ENCODE measurements at places on chromosomes 12 and 14.

GRCh38 chr14:46279776-46280175, 371.8 kb downstream of the RPL10L start:
- no peak for DNase-seq

DNA sequence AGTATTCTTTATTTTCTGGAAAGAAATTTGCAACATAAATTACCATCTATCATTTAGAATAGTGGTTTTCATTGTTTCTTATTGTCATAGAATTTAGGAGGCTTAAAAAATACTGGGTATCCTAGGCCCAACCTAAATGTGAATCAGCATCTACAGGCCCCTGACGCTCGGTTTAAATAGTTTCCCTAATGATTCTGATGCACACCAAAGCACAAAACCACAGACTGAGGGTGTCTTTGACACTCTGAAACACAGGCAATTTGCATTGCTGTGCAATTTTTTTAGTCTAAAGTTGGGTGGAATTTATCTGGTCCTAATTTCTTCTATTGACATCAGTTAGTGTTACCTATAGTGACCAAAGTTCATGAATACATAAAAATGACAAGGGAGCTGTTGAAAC, 87.6 kb upstream of the SSTR1 start:
- no peak for DNase-seq

GRCh38 chr14:64979336-64980074, 7.2 kb upstream of the FNTB start:
- DNase-seq, result no peak

DNA sequence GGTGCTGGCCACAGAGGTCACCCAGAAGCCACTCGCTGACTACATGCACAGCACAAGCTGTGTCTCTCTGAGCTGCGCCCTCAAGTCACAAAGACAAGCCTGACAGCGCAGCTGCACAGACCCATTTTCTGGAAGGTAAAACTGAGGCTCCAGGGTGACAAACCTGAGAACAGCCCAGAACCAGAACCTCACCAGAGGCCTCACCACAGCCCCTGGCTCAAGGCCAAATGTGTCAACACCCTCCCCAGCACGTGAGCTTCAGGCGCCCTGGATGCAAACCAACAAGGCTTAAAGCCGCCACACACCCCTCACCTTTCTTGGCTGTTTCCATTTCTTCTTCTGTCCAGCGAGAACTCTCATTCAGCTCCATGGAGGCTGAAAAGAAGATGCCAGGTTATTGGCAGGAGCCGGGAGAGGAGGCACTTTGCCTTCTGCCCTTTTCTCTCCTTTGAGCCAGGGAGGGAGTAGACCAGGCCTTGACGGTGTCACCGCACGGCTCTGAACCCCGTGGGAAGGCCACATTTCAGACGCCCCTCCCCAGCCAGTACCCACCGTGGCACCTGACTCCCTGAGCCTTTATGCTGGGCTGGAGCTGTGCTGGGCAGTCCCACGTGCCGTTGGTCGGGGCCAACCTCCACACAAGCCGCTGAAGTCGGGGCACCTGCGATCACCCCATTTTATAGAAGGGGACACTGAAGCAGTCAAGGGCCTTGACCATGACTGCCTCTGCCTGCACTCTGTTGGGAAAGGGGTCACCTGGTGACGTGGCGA, 103.1 kb downstream of the RFLNA start:
- no peak for DNase-seq

- DNase-seq, result no peak
Observed at GRCh38 chr12:120711411-120711810, 1.2 kb downstream of the UNC119B start.

GRCh38 chr12:55698241-55698955, 9.3 kb downstream of the ITGA7 start:
- DNase-seq, result no peak

GRCh38 chr12:68963856-68964745, 31.1 kb upstream of the CPM start:
- DNase-seq, result no peak

DNA sequence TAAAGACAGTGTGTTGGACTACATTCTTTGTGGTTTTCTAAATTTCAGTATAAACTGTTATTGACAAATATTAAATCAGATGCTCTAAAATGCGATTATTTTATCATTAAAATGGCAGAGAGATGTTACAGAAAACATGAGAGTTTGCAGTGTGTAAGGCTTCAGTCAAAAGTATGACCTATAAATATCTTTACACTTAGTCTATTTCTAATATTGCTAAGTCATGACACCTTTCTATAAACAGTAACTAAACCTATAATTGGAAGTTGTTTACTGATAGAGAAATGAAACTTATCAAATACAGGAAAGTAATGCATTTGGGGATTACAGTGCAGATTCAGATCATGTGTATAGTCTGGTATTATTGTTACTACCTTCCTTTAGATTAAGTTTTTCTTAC, 68.9 kb upstream of the YARS2 start:
- no peak for DNase-seq

DNA sequence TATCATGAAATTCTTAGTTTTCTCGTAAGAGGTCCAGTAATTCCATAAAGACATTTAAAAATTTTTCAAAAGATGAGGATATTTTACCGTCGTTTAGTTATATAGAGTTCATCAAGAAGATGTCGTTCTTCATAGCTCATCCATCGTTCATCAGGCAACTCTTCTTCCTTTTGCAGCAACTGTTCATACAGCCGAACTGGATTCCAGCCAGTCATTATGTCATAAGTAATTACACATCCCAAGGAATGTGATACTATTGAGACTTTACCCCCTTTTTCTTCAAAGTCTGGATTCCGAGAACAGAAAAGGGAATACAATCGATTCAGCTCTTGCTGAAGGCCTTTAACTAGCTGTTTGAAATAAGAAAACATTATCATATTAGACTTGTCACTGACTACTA, 90.3 kb downstream of the DDHD1 start:
- no peak for DNase-seq

DNA sequence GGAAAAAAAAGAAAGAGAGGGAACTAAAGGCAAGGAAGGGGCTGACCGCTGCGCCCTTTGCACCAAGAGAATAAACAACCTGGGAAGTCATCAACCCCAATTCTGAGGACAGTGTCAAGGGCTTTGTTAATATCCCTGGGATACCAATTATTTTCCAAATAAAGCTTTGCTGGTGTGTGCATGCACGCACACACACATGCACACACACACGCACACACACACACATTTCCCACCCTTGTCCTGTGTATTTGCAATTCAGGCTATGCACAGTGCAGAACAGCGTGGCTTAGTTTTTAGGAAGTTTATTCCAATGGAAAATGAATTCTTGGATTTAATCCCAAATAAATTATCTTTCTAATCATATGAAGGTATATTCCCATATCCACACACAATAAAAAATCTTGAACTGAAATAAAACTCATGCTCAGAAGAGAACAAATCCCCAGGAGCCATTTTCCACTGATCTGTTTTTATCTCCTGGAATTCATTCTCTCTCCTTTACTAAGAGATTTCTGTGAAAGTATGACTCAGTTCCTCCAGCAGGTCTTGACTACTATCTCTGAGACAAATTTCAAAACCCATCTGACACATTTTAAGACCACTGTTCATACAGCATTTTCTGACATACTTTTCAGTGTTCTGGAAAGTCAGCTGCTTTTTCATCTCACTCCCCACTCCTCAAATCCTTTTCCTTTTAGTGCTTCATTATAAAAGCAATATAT, 334.4 kb upstream of the ATP2B1 start:
- no peak for DNase-seq

- DNase-seq, result no peak
Observed at GRCh38 chr12:130478786-130479185, 141.1 kb downstream of the PIWIL1 start.

- no peak for DNase-seq
Observed at GRCh38 chr12:2194060-2194459, 141.3 kb downstream of the CACNA1C start.

DNA sequence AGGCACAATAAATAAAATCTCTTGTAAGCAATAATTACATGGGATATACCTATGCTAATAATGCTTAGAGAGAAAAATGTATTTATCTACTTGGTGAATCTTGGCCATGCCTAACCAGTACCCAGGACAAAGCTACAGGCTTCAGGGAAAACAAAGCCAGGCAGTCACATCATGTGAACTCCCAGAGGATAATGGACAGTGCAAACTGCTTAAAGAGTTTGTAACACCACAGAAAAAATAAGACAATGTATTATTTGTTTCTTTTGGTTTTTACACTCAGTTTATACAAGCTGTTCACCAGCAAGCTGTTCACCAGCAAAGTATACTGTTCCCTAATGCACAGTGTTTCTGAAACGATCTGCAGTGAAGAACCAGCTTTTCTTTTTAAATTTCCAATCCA, 38.0 kb downstream of the DICER1 start:
- no peak for DNase-seq

- DNase-seq, result no peak
Observed at GRCh38 chr12:7583471-7583870, 79.9 kb upstream of the CD163 start.

GRCh38 chr12:120668868-120669840, 17.8 kb upstream of the MLEC start:
- DNase-seq, result no peak

DNA sequence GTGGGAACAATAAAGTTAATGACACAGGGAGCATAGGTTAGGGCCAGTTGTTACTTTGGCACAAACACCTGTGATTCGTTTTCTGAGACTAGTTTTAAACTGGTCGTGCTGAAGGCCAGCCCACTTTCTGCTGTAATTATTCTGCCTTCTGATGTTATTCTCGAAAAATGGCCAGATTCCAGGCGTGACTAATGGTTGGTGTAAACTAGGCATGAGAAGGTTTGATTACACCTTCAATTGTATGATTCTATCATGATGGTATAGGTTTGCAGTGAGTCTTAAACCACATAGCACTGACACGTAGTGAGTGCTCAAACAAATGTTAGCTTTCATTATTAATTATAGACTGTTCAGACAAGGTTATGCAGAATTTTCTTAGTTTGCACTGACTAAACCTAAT, 39.0 kb downstream of the CKB start:
- DNase-seq, result no peak

- no peak for DNase-seq
Observed at GRCh38 chr12:102197789-102198188, at the start of gene PMCH. PMCH (minus strand) TSS chr12:102197833; CDS start chr12:102197770, 63 bp downstream.

GRCh38 chr12:101552277-101552676, 42.5 kb upstream of the MYBPC1 start:
- no peak for DNase-seq

DNA sequence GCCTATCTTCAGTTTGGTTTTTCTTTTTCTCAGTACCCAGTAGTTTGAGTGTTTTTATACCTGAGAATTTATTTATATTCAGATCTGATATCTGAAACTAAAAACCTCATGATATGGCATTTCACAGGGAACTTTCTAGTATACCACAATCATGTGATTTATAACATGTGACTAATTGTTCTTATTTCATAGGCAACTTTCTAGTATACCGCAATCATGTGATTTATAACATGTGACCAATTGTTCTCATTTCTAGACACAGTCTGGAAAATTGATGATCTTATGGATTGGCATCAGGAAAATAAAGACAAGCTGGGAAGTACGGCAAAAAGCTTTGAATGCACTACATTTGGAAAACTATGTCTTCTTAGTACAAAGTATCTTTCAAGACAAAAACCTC, 20.6 kb downstream of the ZNF268 start:
- no peak for DNase-seq

DNA sequence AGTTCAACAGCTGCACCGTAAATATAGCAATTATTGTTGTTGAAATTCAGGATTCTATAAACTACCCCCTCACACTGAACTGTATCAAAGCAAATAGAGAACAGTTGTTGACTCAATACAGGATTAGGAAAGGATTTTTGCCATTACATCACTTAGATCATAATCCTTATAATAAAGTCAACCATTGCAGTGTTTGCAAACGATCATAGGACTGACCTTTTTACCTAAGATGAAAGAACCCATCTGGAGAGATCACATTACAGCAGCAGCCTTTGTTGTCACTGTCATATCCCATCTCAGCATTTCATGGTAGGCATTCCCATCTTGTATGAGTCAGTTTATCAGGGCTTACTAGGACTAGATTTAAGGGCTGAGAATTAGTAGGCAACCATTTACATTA, 96.1 kb downstream of the IPO8 start:
- no peak for DNase-seq

DNA sequence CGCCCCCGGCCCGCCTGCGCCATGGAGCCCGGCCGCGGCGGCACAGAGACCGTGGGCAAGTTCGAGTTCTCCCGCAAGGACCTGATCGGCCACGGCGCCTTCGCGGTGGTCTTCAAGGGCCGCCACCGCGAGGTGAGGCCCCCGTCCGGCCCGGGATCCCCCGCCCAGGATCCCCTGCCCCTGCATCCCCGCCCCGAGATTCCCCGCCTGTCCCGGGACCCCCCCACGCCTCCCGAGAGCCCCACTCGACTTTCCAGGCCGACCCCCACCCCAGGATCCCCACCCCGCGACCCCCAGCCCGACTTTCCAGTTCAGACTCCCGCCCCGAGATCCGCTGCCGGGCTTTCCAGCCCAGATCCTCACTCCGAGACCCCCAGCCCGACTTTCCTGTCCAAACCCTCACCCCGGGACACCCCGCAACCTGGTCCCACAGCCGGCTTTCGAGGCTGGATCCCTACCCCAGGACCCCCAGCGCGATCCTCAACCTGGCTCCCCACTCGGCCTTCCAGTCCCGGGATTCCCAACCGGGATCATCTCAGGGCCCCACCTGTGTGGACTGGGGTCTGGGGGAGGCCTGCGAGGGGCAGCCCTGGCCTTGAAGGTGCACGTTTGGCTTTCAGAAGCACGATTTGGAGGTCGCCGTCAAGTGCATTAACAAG, 688 bp downstream of the ULK1 start:
- no peak for DNase-seq

- DNase-seq, result no peak
Observed at GRCh38 chr12:14442221-14442881, 76.9 kb downstream of the ATF7IP start.

DNA sequence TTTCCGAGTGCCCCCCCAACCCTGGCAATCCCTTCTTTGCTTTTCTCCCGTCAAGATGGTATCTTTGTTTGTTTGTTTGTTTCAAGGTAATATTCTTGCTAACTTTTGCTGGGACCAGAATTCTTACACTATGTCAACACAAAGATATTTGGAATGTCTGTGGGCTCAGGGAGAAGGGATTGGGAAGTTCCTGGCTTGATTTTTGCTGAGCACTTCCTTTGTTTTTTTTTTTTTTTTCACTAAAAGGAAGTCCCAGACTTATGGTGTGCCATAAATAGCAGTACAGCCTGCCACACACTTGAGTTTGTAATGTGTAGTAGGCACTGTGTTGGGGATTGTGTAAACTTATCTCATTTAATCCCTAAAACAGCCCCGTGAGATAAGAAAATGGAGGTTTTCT, 11.2 kb upstream of the RNU6-7 start:
- no peak for DNase-seq

- DNase-seq, result no peak
Observed at GRCh38 chr12:111334393-111334915, 34.4 kb downstream of the PHETA1 start.

GRCh38 chr14:37580146-37580545, 14.9 kb downstream of the FOXA1 start:
- DNase-seq, result no peak

- DNase-seq, result no peak
Observed at GRCh38 chr12:132953771-132954170, 2.3 kb downstream of the ZNF605 start.

- DNase-seq, result no peak
Observed at GRCh38 chr12:102659200-102659911, 179.0 kb upstream of the IGF1 start.

- no peak for DNase-seq
Observed at GRCh38 chr12:51351913-51352532, 5.5 kb upstream of the CELA1 start.

GRCh38 chr12:132597333-132598316, 12.8 kb downstream of the LRCOL1 start:
- no peak for DNase-seq
